NCI-H2081 (cell line): ENCODE measurements at places on chromosomes 3 and 15.
A peak's percentile ranks its signal among the peaks of the same experiment; 100 is the strongest.

- DNase-seq = peak; percentile 91
Measured at GRCh38 chr15:67839929-67840748, at the start of gene RNU6-1. TSS of gene RNU6-1 (minus strand) at chr15:67840045.

- DNase-seq = no peak
Measured at GRCh38 chr3:48601622-48601994, 6.5 kb upstream of the COL7A1 start.

- DNase-seq = no peak
Measured at GRCh38 chr3:154792828-154793227, 287.3 kb upstream of the MME start.

GRCh38 chr3:63580151-63580550 lies 72.3 kb upstream of the SNTN start:
- DNase-seq = no peak

GRCh38 chr15:71060983-71061382 lies 54.3 kb upstream of the THSD4 start:
- DNase-seq = no peak

- DNase-seq = no peak
Measured at GRCh38 chr3:52777959-52778805, 783 bp downstream of the ITIH1 start.

DNA sequence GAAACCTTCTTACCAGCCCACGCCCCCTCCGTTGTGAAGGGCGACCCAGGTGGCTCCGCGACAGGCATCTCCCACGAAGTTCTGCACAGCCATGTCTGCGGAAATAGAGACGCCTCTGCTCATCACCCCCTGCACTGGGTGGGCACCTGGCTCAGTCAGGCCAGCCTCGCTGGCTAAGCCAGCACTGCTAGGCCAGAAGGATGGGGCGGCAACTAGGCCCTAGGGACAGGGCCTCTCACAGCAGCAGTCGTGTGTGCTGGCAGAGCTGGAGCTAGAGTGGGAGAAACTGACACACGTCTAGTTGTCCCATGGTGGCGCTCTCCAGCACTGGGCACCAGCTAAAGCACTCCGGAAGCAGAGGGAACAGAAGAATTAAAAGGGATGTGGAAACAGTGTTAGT lies 12.5 kb upstream of the ZXDC start:
- no peak for DNase-seq

- no peak for DNase-seq
Measured at GRCh38 chr3:14363991-14364390, 38.4 kb upstream of the SLC6A6 start.

DNA sequence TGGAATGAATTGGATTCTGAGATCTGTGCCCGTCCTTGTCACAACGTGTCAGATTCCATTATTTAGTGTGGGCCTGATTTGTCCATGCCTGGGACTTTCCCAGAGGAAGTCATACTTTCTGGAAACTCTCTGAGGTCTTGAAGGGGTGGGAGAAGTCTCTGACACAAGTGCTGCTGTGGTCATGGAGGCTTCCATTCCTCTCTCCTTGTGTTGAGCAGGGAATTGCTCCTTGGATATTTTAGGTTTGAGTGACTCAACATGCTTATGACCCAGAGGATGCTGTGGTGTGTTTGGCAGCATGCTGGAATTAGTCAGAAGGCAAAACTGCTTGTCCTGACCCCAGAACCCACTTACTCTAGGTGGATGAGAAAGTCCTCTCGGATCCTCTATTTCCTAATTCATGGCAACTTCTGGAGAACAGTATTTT lies 132.1 kb downstream of the LPP start:
- no peak for DNase-seq

GRCh38 chr3:147159141-147159540 lies 247.2 kb downstream of the ZIC4 start:
- peak; percentile 42 for DNase-seq

DNA sequence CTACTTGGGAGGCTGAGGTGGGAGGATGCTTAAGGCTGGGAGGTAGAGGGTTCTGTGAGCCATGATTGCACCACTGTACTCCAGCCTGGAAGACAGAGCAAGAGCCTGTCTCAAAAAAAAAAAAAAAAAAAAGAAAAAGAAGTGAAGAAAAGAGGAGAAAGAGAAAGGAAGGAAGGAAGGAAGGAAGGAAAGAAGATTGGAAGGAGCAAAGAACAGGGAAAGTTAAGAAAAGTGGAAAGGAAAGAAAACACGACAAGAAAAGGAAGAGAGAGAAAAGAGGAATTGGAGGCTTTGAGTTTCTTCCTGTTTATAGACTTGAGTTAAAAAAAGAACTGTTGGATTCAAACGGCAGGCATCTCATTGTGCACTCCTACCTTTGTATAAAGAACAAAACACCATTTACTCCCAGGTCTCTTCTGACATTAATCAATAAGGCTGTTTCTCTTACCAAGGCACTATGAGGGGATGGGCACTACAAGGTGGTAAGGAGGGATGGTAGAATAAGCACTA lies 73.5 kb downstream of the EDEM1 start:
- DNase-seq = no peak

GRCh38 chr3:186896875-186897274 lies 33.5 kb upstream of the ST6GAL1 start:
- DNase-seq = no peak

DNA sequence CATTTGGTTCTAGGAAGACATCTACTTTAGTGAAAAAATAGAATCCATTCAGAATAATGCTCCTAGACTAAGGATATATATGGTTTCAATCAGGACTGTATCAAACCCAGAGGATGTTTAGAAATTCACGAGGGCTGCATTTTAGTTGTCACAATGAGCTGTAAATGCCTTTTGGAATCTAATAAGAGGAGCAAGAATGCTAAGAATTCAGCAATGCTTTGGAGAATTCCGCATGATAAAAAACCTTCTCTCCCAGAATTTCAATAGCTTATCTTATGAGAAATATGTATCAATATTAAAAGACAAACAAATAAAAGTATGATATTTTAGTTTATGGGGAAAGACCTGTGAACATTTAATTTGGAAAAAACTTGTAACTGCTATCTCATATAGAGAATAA lies 885.1 kb downstream of the ZPLD1 start:
- DNase-seq = no peak

- DNase-seq = no peak
Measured at GRCh38 chr3:122067214-122067550, 12.0 kb downstream of the CD86 start.
